CD8-positive, alpha-beta memory T cell (primary cell): ENCODE measurements at places on chromosomes 7 and 10.

DNA sequence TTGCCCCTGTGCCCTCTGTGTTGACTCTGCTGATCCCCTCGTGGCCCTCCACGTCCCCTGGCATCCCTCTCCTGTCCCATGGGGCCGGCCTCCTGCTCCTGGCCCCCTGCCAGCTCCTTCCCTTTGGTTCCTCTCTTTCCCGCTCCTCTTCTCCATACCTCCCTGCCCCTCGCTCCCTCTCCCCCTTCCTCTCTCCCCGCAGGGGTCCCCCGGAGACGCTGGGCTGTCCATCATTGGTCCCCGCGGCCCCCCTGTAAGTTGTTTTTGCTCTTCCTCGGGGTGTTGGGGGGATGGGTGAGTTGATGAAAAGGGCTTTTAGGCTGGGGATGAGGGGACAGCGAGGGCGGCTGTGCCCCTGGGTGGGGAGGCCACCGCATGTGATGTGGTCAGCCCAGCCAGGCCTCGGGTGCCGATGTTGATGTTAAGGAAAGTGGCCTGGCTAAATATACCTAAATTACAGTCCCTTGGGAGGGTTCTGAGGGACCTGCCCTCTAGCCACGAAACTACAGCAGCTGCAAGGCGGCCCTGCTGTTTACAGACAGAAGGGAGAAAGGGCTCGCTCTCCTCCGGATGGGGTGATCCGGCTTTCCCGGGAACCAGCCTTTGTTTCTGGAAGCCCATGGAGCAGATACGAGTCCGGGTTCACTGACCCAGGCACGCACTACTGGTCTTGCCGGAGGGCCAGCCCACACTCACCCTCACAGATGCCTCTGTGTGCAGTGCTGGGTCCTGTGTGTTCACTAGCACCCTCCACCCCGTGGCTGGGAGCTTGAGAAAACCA, 78.8 kb downstream of the COL13A1 start:
- no peak for DNase-seq

DNA sequence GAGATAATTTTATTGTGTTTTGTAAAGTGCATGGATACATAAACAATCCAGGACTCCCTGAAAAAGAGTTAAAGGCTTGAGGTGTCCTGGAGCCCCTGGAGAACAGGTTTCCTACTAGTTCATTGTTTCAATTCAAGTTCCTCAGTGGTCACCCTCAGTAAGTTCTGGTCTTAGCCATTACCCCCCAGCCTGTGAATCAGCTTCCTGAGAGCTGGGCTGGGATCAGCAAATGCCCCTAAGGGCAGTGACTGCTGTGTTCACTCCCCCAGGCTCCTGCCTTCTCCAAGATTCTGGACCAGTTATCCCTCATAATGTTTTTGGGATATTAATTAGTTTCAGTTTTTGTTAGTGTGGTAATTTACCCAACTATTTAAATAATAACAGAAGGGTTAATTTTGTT, 151.6 kb upstream of the PRSS58 start:
- DNase-seq, result no peak

DNA sequence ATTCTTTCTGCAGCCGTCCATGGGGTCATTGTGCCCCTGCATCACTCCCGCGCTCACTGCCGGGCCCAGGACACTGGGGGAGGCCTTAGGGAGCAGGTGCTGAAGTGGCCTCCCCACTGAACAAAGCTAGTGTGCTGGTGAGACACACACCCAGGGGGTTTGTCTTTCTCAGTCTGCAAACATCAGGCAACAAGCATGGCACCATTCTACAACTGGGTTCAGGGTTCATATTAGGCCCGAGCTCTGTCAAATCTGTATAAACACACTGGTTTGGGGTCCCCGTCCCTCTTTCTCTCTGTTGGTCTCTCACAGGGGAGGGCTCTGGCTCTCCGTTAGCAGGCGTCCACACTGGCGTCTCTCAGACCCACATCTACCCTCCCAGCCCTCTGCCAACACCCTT, 11.1 kb upstream of the PPP2R2D start:
- no peak for DNase-seq

DNA sequence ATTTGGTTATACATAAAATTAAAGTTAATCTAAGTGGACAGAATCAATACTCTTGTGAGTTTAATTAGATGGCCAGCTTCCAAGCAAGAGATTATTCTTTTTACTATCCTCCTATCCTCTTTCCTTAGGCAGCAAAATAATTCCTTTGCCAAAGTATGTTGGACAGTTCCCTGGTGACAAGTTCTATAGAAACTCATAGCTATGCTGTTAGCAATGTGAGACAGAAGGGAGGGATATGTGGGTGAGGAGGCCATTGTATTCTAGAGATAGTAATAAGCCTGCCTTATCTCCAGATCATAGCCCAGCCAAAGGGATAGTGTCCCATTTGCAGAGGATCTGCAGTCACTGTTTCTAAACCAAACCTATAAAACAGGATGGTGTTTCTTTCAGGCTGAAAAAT, 181.6 kb upstream of the HDAC9 start:
- no peak for DNase-seq

DNA sequence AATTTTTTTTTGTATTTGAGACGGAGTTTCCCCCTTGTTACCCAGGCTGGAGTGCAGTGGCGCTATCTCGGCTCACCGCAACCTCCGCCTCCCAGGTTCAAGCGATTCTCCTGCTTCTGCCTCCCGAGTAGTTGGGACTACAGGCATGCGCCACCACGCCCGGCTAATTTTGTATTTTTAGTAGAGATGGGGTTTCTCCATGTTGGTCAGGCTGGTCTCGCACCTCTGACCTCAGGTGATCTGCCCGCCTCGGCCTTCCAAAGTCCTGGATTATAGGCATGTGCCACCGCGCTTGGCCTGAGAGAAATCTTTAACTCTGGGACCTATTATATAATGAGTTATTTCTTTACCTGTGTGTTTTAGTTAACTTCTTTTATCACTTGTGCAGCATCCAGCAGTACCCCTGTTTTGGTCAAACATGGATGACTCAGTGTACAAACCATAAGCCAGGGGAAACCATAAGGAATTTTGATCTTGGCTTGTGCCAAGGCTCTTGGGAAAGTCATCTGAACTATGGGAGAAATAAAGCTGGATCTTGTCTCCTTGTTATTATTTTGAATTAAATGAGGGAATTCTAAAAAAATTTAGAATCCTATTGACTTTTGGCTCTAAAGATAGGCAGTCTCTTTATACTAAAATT, 23.6 kb upstream of the ZRANB1 start:
- DNase-seq, result no peak

DNA sequence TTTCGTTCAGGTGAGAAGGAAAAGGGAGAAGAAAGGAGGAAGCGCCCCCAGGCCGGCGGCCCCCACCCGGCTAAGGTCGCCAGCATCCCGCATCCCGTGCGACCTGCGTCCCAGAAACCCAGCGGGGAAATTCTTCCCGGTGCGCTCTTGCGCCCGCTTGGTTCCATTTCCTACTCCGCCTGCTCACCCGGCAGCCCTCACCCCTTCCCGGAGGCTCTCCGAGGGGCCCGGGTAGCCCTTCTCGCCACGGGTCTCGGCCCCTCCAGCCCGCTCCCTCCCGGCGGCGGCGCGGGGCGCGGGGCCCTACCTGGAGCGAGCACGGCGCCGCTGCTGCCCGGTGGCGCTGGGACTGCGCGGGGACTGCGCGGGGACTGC, at the start of gene PRKCQ:
Gene PRKCQ, minus strand, starts transcription at position 373 of the 375 bp plus-strand sequence. CDS start 65,141 bp downstream, outside the sequence.
- DNase-seq, result no peak

- DNase-seq, result no peak
Observed at GRCh38 chr7:110590415-110590814, 500.5 kb upstream of the LRRN3 start.

DNA sequence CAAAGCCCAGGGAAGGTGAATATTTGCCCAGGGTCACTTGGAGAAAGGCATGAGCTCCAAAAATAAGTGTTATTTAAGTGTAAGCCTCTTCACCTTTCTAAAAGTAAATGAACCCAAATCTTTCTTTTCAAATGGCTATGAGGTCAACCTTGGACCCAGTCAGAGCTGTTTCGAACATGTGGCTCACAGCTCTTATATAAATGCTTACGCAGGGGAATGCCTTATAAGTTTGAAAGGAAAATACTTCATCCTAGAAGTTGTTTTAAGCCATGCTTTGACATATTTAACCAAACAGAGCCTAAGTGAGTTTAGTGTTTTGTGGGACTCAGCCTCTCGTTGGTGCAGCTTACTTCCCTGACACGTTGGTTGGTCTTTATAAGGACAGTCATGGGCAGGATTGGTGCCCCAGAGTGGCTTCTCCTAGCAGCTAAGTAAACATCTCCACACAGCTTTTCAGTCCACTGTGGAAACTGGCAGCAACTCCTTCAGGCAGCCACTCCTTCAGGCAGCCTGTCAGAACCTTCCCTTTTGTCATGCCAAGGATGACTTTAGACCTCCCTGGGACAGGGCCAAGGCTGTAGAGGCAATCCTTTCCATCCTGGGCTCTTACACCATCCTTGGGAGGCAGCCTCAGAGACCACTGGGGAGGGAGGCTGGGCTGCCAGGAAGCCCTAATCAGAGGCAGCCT, 43.6 kb downstream of the MINDY4 start:
- no peak for DNase-seq

GRCh38 chr7:64463636-64464375, 99.1 kb downstream of the ZNF680 start:
- peak; percentile 0 for DNase-seq

DNA sequence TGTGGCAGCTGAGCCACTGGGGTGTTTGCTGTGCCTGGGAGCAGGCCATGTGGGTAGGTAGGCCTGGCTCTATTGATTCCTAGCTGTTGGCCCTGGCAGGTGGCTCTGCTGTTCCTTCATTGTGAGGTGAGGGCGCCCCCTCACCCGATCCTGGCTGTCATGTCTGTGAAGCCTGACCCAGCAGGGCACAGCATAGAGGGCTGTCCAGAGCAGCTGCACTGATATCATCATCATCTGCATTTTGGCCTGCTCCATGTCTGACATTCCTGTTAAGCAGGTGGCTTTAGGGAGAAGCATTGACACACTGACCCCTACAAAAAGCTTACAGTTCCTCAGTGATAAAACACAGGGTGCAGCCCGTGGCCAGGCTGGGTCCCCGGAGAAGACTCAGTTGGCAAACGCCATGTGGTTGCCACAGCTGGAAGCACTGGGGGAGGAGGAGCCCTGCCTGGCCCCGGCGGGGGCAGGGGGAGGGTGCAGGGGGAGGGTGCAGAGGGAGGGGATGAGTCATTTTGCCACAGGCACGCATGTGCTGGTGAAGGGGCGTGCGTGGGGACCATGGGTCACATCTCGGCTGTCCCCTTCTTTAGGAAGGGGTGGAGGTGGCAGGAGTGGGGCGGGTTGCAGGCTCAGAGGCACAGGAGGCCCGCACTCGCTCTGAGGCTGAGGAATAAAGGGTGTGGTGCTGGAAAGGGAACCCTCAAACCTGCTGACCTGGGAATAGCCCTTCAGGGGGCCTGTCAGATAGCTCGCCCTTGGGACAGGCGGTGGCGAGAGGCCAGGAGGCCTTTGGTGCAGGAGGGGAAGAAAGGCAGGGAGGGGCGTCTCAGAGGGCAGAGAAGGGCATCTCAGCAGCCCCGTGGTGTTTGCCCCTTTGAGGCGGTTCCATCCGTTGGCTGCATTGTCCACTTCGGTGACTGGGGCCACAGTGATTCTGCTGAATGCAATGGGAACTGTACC, 31.6 kb downstream of the IKZF1 start:
- peak; percentile 93 for DNase-seq

- no peak for DNase-seq
Observed at GRCh38 chr7:16695621-16696237, 49.7 kb downstream of the BZW2 start.

- peak; percentile 34 for DNase-seq
Observed at GRCh38 chr10:31319602-31320549, 860 bp downstream of the ZEB1 start.

DNA sequence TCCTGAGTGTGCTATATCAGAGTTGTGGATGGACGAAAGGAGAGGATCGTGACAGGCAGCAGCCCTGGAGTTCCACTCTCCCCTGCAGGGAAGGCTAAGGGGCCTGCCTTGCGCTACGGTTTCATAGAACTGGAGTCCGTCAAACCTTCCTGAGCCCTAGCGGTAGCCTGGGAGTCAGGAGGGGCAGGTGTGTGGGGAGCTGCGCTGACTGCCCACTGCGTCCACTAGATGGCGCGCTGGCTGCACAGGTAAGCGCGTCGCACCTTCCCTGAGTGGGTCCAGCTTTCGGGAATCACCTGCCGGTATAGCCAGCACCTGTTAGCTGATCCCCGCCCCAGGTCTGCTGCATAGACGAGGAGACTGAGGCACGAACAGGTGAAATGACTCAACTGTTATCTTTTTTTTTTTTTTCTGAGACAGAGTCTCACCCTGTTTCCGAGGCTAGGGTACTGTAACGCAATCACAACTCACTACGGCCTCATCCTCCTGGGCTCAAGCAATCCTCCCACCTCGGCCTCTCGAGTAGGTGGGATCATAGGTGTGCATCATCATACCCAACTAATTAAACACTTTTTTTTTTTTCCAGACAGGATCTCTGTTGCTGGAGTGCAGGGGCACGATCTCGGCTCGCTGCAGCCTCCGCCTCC, 20.2 kb upstream of the BAIAP2L1 start:
- DNase-seq, result peak; percentile 35

GRCh38 chr7:44634187-44634838, 27.9 kb downstream of the OGDH start:
- DNase-seq, result no peak

GRCh38 chr10:90462749-90463470, 394.9 kb downstream of the HTR7 start:
- no peak for DNase-seq

- no peak for DNase-seq
Observed at GRCh38 chr10:121303287-121303890, 294.9 kb downstream of the FGFR2 start.

GRCh38 chr7:1671594-1672451, 1.7 kb downstream of the ELFN1 start:
- DNase-seq, result no peak

DNA sequence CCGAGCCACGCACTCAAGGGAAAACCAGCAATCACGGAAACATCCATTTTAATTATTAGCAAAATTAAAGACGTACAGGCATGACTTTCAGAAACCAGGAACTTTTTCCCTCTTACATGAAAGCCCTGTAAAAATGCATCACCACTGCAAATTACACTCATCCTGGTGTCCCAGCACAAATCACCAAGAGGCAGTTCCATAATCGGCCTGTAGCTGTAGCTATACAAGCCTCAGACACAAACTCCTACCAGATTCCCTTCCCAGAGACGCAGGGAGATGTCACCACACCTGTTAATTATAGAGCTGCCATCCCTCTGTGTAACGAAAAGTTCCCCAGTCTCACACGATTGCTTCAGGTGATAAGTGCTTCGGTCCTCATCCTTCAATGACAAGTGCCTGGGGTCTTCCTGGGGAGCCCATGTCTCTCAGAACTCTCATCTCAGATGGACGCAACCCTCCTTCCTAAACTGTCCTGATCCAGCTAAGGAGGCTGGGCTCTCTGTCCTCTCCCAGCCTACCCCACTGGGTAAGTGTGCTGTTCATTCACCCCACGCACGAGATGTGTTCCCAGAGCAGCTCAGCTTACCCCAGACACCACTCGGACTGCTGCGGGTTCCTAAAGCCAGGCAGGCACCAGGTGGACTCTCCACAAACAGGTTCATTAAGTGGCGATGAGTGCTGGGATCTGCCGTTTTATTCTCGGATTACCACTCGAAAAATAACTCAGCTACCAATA, 5.9 kb downstream of the FGFR2 start:
- DNase-seq, result no peak

GRCh38 chr10:101779544-101780186, 3.6 kb downstream of the NPM3 start:
- DNase-seq, result peak; percentile 85
